ENCODE measurements at places on chromosomes 5 and 9. TPM values are rescaled to one million over a fixed set of nuclear protein-coding genes. Genes with fewer than 3 reads are reported as not detected.

DNA sequence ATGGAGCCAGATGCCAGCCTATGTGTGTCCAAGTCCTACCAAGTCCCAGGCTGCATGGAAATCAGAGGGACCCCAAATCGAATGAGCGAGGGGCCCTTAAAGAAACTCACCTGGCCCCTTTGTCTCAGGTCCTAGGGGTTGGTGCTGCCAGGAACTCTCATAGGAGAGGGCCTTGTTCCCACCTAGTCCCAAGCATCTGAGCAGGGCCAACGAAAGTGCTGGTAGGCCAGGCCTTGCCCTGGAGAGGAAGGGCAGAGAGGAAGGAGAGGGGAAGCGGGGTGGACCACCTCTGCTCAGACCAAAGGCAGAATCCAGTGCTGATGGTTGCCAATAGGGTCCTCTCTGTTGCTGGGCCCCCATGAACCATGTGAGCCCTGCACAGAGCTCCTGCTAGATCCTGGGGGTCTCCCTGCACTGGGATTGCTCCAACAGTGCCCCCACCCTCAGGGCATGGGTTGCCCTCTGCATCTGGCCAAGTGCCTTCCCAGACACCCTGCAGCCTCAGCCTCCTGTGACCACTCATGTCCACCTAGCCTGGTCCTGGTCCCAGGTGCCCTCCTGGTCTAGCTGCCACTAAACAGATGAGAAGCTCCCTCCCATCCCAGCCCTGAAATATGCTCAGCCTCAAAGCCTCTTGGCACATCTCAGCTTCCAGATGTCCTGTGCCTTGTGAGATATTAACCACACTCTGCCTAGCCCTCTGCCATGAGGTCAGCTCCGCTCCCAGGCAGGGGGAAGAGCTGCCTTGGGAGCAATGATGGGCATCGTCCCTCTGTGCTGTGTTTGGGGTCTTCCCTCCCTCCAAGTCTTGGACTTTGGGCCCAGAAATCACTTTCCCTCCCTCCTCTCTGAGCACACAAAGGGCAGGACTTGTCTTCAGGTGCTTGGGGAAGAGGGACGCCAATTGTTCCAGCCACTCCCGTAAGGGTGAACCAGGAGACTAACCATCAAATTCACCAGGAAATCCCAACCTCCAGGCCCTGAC is 109.6 kb downstream of the ADAMTS2 start:
- H3K27me3 ChIP-seq, result no peaks in the 10 kb centered on the region
- H3K27ac ChIP-seq, result no peak overlapping the region
- H3K36me3 ChIP-seq, result peaks cover 6% of the 10 kb centered on the region
- no peaks in the 10 kb centered on the region for H3K4me1 ChIP-seq
- H3K4me3 ChIP-seq, result no peak overlapping the region
- DNase-seq, result no peak

DNA sequence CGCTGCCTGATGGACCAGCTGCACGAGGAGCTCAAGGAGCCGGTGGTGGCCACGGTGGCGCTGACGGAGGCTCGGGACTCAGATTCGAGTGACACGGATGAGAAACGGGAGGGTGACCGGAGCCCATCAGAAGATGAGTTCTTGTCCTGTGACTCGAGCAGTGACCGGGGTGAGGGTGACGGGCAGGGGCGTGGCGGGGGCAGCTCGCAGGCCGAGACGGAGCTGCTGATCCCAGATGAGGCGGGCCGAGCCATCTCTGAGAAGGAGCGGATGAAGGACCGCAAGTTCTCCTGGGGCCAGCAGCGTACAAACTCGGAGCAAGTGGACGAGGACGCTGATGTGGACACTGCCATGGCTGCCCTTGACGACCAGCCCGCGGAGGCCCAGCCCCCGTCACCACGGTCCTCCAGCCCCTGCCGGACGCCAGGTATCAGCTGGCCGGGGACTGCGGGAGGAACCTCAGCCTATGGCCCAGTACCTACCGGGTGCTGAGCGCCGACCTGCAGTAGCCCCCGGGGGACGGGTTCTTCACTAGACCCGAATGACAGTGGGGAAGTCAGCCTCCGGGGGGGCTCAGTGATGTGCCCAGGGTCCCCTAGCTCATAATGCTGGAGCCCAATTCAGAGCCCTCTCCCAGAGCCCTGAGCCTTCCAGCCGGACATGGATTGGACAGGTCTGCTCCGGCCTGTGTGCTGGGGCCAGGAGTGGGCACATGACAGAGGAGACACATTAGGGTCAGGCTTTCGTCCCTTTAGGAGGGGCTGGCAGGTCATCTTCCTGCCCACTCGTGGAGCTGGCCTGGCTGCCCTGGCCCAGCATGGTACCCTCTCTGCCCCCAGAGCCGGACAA is 33.0 kb downstream of the USP20 start:
- no peaks in the 10 kb centered on the region for H3K4me1 ChIP-seq
- no peak for DNase-seq
- peaks cover 17% of the 10 kb centered on the region for H3K36me3 ChIP-seq
- no peak overlapping the region for H3K4me3 ChIP-seq
- H3K27me3 ChIP-seq, result no peaks in the 10 kb centered on the region
- H3K27ac ChIP-seq, result no peak overlapping the region

GRCh38 chr5:2534970-2535369 is 216.5 kb downstream of the IRX2 start:
- H3K27me3 ChIP-seq, result peaks cover 12% of the 10 kb centered on the region
- no peak for DNase-seq
- H3K27ac ChIP-seq, result no peak overlapping the region
- H3K4me3 ChIP-seq, result no peak overlapping the region
- H3K36me3 ChIP-seq, result peaks cover 4% of the 10 kb centered on the region
- H3K4me1 ChIP-seq, result no peaks in the 10 kb centered on the region

REEP2 gene
- total RNA-seq, result 0.81 TPM
